NCI-H1048 (cell line): ENCODE measurements at places on chromosomes 11 and 22.

- DNase-seq: no peak
Measured at GRCh38 chr11:61834278-61835048, 6.4 kb downstream of the FADS2 start.

GRCh38 chr11:31687861-31688260 lies 123.3 kb downstream of the PAX6 start:
- DNase-seq: no peak

GRCh38 chr11:16095756-16096155 lies 260.6 kb downstream of the SOX6 start:
- no peak for DNase-seq

- no peak for DNase-seq
Measured at GRCh38 chr11:65185869-65186341, 4.2 kb downstream of the CAPN1 start.

- no peak for DNase-seq
Measured at GRCh38 chr22:40876907-40877306, 15.0 kb upstream of the DNAJB7 start.

DNA sequence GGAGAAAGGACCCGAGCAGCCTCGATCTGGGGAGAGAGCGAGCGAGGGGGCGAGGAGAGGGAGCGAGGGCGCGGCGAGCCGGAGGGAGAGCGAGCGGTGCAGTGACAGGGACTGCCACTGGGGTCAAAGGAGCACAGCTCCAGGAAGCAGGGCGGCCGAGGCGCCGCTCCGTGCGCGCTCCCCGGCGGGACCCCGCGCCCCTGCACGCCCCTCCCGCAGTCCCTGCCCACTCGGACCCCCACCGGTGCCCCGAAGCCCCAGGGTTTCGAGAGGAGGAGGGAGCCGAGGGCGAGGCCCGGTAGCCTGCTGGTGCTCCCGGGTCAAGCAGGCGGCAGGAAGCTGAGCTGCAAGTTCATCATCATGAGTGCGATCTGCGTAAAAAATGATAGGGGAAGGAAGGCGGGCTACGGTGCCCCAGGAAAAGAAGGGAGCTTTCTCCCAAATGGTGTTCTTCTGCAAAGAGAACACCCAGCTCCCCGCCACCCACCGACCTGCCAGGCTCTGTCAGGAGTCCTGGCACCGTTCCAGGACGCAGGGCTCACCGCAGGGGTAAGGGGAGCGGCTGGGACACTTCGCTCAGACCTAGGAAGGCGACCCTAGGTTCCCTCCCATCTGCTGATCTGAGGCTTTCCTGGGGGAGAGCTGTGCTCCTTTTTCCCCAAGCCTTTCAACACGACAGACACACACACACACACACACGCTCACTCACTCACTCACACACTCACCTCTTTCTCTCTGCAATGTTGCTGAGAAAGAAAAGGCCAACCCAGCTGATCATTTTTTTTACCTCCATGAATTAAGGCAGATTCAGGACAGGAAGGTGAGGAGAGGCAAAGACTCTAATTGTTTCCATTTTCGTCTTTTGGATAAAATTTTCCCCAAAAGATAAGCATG lies at the start of gene MPPED2:
TSS of gene MPPED2 (minus strand) at position 103 of the 894 bp plus-strand sequence. CDS start 5,980 bp downstream, outside the sequence.
- DNase-seq: no peak

DNA sequence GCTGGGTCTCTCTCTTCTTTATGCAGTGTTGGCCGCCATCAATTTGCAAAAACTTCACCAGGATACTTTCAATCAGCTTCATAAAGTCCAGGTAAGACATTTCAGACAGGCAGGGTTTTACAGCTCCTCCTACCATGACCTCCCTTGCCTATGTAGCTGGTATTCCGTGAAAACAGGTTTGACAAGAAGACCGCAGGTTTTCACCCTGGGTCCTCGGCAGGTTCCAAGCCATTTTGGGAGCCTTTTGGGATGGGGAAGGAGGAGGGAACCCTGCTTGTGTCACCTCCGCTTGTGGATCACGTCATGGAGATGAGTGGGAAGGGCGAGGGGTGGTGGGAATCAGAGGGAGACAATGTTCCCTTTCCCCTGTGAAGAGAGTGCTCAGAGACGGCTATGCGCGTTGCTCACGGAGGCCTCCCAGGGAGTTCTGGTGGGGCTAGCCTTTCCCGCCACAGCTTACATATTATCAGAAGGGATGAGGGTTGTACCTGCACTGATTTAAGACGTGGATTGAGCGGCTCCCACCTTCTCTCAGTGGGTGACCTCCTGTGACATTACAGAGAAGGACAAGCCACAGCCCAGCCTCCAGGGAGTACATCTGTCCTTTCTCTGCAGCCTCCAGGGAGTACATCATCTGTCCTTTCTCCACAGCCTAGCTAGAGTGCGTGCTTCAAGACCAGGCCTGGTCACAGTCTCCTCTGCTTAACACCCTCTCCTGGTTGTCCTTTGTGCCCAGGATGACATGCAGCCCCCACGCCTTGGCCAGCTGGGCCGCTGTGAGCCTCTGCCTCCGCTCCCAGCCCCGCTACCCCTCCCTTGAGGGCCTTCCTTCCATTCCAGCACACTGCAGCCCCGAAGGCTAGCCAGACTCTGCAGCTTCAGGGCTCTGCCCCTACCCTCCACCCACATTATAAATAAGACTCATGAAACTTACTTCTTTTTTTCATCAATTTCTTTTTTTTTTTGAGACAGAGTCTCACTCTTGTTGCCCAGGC lies 17.2 kb downstream of the GLB1L3 start:
- no peak for DNase-seq

- DNase-seq: no peak
Measured at GRCh38 chr22:35451592-35451991, 51.7 kb downstream of the MCM5 start.

DNA sequence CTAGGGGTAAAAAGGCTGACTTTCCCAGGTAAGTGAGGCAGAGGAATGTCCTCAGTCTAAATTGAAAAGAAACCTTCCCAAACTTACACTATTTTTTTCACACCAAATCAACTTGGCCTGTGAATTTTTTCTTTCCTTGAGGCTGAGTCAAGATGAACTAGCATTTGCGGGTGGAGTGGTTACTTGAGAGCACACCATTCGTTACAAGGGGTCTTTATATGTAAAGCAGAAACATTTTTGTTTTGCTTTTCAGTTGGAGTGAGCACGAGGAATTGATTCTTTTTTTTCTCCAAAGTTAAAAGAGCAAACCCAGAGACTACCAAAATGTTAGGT lies 36.4 kb downstream of the MAML2 start:
- no peak for DNase-seq
